ENCODE measurements at places on chromosomes 4 and X. TPM values are rescaled to one million over a fixed set of nuclear protein-coding genes. Genes with fewer than 3 reads are reported as not detected.

The MTMR8 gene
- 3.6 TPM for total RNA-seq

The TRIML2 gene
- not detected for total RNA-seq

The HS6ST2 gene
- 5.0 TPM for total RNA-seq

The SHISA3 gene
- total RNA-seq = 0.16 TPM

The HMX1 gene
- 0.16 TPM for total RNA-seq

The TBC1D8B gene
- total RNA-seq = 0.78 TPM

The APLN gene
- total RNA-seq = 2.7 TPM

The GPRASP1 gene
- 32.6 TPM for total RNA-seq

The RADX gene
- 7.8 TPM for total RNA-seq

The ITIH6 gene
- not detected for total RNA-seq

The RBM46 gene
- total RNA-seq = 0.31 TPM

The DKK2 gene
- 3.1 TPM for total RNA-seq

The CFAP47 gene
- total RNA-seq = 2.2 TPM

The WNK3 gene
- total RNA-seq = 65.8 TPM

The CXXC4 gene
- total RNA-seq = 128 TPM

The TEX13C gene
- total RNA-seq = under 0.01 TPM

The PDLIM3 gene
- total RNA-seq = 18.2 TPM

The KIF4A gene
- total RNA-seq = 2.7 TPM

The TASL gene
- total RNA-seq = 1.4 TPM

The C4orf54 gene
- total RNA-seq = 0.47 TPM

The NR3C2 gene
- total RNA-seq = 10.9 TPM

The MAGEB1 gene
- not detected for total RNA-seq

Data from occipital lobe (tissue), 3 donors.